D721Med (cell line): ENCODE measurements at places on chromosomes 7 and 10.

GRCh38 chr10:13788711-13789447 lies 202.1 kb downstream of the PRPF18 start:
- DNase-seq = no peak

GRCh38 chr7:19376538-19376937 lies 231.3 kb upstream of the FERD3L start:
- no peak for DNase-seq

GRCh38 chr7:155466142-155466813 lies 8.3 kb downstream of the EN2 start:
- no peak for DNase-seq

- DNase-seq = no peak
These were observed 160.6 kb downstream of the KLF6 start for GRCh38 chr10:3624367-3624766.

DNA sequence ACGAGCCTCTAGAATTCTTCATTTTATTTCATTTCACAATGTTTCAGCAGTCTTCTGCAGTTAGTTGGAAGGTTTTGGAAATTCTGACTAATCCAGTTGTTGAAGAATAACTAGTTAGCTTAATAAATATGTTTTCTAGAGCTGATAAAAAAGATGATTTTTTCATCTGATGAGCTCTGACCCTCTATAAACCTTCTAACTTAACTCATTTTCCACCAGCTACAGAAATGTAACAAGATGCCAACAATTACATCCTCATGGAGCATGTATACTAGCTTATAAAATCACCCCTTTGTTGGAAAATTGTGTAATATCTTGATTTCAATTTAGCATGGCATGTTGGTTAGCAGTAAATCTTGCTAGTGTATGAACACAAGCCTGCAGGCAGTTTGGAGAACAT lies 33.1 kb downstream of the KAT6B start:
- no peak for DNase-seq

- no peak for DNase-seq
These were observed 21.5 kb downstream of the DNAJC9 start for GRCh38 chr10:73225518-73225917.

DNA sequence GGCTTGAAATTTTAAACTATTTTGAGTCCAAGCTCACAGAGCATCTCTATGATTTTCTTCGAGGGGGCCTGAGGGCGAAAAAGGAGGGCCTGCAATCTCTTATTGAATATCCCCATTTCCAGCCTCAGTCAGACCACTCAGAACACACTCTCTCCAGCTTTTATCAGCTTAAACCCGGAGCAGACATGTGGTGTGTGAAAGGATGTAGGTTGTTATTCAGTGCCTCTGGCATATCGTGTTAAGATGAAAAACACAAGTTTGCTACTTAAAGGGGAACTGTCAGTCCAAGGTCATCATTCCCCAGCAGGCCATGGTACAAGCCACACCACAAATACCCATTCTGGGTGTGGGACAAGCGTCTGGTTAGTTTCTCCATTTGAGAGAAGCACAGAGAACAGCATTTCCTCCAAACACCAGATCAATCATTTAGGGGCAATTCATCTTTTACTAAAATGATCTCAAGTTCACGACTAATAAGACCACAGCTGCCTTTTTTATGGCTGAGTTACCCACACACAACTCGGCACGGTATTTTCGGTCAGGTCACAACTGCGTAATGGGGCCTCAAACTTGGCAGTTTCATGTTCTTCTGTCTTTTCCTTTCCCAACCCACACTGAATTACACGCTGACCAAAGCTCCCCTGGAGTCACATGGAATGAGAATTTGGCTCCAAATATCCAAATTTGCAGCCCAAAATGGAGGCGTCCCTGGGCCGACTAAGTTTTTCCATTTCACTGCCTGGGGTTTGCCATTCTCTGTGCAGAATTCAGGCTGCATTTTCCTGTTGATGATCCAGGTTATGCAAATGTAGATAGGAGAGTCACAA lies 188.4 kb downstream of the SEM1 start:
- no peak for DNase-seq

- no peak for DNase-seq
These were observed 41.5 kb upstream of the PIK3CG start for GRCh38 chr7:106823631-106824030.

- DNase-seq = no peak
These were observed 9.5 kb upstream of the ING3 start for GRCh38 chr7:120941064-120941463.

DNA sequence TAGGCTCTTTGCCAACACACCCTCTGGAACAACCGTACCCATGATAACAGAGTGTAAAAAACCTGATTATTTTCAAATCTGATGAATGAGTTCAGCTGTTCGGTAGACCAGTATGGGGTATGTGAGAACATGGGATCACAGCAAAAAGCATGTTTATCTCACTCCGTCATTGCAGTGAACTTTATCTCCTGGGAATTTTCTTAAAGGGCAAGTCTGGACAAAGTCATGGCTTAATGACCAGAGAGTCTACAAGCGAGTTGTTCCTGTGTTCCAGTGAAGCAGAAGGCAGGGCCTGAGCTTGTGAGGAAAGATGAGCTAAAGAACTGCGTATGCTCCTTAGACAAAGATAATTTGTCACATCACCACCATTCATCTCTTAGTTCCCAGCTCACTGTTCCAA lies 219.7 kb downstream of the TRIL start:
- DNase-seq = no peak

GRCh38 chr10:103602028-103602851 lies 108.7 kb downstream of the NEURL1 start:
- no peak for DNase-seq

DNA sequence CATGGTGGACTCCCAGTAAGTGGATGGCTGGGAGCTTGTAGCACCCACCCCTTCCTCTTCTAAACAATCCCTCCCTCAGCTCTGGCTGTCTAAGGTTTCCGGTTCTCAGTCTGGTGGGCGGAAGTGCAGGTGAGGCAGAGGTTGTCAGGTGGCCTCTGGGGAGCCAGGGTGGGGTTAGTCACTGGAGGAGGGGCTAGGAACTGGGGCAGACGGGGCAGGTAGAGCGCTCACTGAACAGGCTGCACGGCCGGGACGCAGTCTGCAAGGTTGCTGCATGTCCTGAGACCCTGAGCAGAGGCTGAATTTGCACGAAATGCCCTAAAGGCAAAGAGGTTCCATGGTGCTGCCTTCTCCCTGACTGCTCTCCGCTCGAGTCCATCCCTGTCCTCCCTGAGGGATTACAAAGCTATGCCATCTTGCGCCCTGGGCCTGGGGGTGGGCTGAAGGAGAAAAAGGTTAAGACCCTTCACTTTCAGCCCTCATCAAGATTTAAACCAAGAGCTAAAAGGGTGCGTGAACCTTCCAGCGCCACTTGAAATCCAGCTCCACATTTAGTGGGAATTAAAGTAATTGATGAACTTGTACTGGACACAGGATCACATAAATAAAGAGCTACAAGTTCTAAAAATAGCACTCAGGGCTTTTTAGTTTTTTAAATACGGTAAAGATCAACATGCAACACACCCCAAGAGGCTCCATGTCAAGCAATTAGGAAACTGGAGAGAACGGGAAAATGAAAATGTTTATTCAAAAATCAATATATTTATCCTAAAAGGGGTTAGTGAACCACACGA lies 62.3 kb upstream of the CTBP2 start:
- DNase-seq = no peak

DNA sequence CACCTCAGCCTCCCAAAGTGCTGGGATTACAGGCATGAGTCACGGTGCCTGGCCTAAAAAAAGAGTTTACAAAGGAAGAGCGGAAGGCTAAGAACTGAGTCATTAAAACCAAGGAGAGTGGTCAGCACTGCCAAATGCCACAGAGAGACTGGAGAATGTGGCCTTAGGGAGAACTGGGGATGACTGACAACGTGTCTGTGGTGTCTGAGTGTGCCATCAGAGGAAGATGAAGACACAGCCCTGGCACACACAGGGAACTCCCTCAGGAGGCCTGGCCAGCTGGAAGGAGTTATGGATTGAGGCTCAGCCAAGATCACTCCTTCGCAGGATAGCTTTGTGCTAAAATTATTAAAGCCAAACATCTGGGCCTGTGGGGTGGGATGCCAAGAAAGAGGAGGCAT lies 3.9 kb upstream of the INA start:
- no peak for DNase-seq

- no peak for DNase-seq
These were observed 51.5 kb downstream of the RSU1 start for GRCh38 chr10:16765509-16766375.

DNA sequence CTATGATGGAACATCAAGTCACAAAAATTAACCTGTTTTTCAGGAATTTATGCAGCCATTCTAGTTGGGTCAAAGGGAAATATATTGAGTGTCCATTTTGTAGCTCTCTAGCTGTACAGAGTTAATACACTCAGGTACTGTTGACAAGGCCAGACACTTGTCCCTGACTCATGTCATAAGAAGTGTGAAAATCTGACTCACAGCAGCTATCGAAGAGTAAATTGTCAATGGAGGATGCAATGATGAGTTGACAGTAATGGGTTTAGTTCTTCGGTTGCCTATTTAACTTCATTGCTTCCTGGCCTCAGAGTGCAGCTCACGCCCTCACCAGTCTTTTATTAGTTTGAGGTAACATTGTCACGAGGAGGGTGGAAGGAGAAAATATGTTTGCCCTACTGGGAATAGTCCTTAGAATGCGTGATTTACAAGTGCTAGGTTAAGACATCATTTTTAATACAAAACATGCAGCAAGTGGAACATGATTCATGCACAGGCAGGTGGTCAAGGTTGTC lies 255.1 kb downstream of the XPNPEP1 start:
- DNase-seq = no peak

GRCh38 chr10:34121125-34121753 lies 693.9 kb downstream of the PARD3 start:
- no peak for DNase-seq

DNA sequence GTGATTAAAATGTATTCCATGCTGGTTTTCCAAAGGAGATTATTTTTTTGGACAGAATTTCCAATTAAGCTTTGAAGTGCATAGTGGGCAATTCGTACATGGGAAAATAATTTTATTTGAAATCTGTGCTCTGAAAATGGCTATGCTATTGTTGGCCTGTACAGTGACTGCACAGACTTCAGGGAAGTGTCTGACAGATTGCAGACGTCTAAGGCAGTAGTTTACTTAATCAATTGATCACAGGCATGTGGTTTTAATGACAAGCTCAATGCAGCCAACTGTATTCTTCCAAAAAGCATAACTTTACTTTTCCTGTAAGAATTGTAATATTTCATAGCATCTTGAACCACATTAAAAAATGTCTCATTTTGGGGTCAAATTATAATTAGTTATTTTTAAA lies 102.0 kb downstream of the SEMA3C start:
- DNase-seq = no peak

- DNase-seq = no peak
These were observed 29.8 kb downstream of the DNAH11 start for GRCh38 chr7:21572331-21573313.

- DNase-seq = no peak
These were observed 662.6 kb upstream of the IGFBP3 start for GRCh38 chr7:46583656-46584055.

GRCh38 chr7:25940086-25940906 lies 211.7 kb upstream of the NFE2L3 start:
- no peak for DNase-seq

GRCh38 chr10:48451969-48452878 lies 145.7 kb downstream of the MAPK8 start:
- DNase-seq = no peak

- DNase-seq = no peak
These were observed at the start of gene MACC1 for GRCh38 chr7:20217193-20217948. Gene MACC1, minus strand, starts transcription at chr7:20217384. Its CDS starts 55,522 bp downstream, at chr7:20161862.

DNA sequence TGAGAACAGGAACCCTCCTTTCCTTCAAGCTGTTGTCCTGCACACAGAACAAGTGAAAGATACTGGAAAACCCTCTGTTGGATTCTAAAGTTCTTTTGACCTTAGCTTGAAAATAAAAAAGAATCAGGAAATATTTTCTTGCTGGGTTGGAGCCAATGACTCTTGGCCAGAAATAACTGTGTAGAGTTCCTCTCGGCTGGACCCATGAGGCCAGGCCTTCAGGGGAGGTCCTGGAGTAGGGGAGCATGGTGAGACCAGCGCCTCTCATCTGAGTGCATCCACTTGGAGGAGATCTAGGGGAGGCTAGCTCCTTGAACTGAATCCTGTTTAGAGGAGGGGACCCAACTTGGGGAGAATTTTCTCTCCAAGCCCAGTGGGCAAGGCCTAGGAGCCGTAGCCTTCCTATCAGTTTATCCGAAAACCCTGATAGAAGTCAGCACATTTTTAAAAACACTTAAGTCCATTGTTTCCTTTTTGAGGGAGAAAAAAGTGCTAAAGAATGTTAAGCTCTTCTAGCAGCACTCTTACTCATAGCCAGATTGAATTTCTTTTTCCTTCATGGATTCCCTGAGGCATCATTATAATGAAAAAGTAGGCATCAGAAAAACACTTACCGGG lies 635.7 kb upstream of the ANKRD30A start:
- no peak for DNase-seq

DNA sequence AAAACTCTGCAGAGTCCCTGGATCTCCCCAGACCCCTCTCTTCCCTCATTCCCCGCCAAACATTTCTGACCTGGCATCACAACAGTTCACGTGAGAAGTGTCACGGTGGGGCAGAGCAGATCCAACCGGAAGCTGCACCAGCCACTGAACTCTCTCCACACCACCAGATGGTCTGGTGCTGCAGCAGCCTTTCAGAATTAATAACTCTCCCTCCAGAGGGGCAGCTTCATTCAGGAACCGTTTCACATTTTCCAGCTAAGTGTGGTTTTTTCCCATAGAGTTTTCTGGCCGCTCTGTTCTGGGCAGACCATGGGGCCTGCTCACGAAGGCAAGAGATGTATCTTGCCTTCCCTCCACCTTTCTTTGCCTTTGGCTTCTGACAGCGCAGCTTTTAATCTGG lies 486.7 kb upstream of the GALNT17 start:
- DNase-seq = no peak

DNA sequence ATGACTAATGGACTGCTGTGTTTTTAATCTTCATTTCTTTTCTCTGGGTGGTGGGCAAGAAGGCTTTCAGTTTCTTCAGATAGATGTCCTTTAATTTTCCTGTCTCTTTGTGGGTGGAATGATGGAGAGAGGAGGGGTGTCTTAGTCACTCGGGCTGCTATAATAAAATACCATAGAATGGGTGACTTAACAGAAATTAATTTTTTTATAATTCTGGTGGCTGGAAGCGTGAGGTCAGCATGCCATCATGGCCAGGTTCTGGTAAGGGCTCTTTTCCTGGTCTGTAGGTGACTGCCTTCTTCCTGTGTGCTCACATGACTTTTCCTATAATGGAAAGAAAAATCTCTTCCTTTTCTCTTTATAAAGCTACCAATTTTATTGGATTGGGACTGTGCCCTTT lies 6.3 kb downstream of the RSBN1L start:
- no peak for DNase-seq

- DNase-seq = no peak
These were observed 242.0 kb downstream of the BICC1 start for GRCh38 chr10:58754469-58755339.
